ENCODE measurements at places on chromosomes 3 and 15.
A peak's percentile ranks its signal among the peaks of the same experiment; 100 is the strongest.

- peaks cover 10% of the 10 kb centered on the region for H3K27me3 ChIP-seq
- H3K36me3 ChIP-seq: no peaks in the 10 kb centered on the region
- H3K27ac ChIP-seq: no peak overlapping the region
- DNase-seq: no peak
- no peaks in the 10 kb centered on the region for H3K4me1 ChIP-seq
Observed at GRCh38 chr3:194224471-194225417, 88.8 kb downstream of the HES1 start.

- no peaks in the 10 kb centered on the region for H3K4me1 ChIP-seq
- peaks cover 1% of the 10 kb centered on the region for H3K27me3 ChIP-seq
- H3K4me3 ChIP-seq: no peak overlapping the region
- H3K27ac ChIP-seq: no peak overlapping the region
- no peak for DNase-seq
- H3K36me3 ChIP-seq: no peaks in the 10 kb centered on the region
Observed at GRCh38 chr3:142934887-142935269, 28.6 kb downstream of the PAQR9 start.

DNA sequence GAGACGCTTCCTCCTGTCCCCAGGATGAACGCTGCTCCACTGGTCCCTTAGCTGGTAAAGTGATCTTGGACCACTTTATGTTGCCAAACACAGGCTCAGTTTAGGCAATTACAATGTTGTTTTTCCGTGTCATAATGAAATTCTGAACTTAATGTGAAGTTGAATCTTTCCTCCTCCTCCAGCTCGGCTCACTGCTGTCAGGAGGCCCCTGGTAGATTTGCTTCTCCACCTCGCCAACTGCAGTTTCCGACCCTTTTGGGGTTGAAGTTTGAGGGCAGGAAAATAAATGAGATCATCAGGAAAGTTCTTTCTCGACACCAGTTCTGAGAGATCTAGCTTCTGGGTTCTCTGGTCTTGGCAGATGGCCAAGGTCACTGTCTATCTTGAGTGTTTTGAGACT, 27.8 kb downstream of the CFAP161 start:
- DNase-seq: no peak
- no peak overlapping the region for H3K4me3 ChIP-seq
- H3K27ac ChIP-seq: no peak overlapping the region
- no peaks in the 10 kb centered on the region for H3K4me1 ChIP-seq
- H3K27me3 ChIP-seq: peaks cover 2% of the 10 kb centered on the region

DNA sequence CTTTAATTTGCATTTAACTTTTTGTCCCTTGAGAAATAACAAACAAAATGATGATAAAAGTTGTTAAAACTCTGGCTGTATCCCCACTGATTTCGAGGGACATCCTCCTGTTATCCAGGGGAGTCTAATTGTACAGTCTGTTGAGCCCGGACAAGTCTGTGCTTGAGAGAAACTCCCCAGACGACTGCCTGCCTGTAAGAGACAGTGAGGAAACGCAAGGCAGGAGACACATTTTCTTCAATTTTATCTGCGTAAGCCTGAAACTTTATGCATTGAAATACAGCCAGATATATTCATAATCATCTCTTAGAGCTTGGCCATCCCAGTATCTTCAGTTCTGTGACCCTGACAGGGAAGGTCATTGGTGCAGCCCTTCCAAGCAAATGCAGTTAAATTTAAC, 97.7 kb downstream of the ROBO2 start:
- H3K27ac ChIP-seq: no peak overlapping the region
- H3K36me3 ChIP-seq: no peaks in the 10 kb centered on the region
- no peaks in the 10 kb centered on the region for H3K27me3 ChIP-seq

DNA sequence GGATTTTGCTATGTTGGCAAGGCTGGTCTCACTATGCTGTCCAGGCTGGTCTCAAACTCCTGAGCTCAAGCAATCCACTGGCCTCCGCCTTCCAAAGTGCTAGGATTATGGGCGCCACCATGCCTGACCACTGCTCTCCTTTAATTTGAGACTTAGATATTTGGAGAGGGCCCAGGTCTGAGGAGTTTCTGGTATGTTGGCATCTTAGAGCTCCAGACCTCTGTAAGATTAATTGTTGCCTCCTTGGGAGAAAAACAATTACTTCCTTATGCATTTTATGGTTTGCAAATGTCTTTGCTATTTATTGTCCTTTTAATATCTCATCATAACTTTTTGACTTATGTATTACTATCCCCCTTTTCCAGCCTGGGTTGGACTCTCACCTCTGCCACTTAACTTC, 2.9 kb downstream of the ZNF774 start:
- H3K27ac ChIP-seq: no peak overlapping the region
- no peak overlapping the region for H3K4me3 ChIP-seq
- no peak for DNase-seq
- H3K4me1 ChIP-seq: peaks cover 5% of the 10 kb centered on the region
- H3K36me3 ChIP-seq: no peaks in the 10 kb centered on the region
- H3K27me3 ChIP-seq: no peaks in the 10 kb centered on the region

DNA sequence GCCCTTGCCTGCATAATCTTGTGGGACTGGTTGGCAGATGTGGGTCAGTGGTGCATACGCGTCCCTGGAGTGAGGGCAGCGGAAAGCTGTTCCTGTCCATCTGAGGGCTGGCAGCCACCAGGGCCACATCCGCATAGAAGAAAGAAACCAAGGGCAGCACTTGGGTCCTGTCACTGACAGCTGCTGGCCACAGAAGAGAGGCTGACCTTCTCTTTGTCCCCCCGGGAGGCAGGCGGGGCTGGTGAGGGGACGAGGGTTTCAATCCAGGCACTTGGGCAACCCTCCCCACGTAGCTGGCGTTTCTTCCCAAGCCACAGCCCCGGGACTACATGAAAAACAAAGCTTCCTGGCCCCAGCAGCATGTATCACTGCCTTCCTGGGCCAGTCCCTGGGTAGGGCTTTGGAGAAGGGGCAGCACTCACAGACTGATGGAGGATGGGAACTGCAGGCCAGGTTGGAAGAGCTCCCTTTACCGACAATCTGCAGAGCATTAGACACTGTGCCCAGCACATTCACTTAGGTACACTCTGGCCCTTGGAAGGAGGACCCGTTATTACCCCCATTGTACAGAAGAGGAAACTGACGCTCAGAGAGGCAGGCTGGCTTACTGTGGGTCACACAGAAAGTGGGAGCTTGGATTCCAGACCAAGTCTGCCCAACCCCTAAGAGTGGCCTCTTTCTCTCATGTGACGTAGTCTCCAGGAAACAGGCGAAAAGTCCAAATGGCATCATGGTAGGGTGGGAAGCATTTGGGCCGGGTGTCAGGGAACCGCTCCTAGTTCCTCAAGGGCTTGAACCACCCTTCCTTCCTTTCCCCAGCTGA, 78.8 kb upstream of the SLC6A6 start:
- no peaks in the 10 kb centered on the region for H3K36me3 ChIP-seq
- DNase-seq: peak; percentile 8
- H3K4me3 ChIP-seq: no peak overlapping the region

DNA sequence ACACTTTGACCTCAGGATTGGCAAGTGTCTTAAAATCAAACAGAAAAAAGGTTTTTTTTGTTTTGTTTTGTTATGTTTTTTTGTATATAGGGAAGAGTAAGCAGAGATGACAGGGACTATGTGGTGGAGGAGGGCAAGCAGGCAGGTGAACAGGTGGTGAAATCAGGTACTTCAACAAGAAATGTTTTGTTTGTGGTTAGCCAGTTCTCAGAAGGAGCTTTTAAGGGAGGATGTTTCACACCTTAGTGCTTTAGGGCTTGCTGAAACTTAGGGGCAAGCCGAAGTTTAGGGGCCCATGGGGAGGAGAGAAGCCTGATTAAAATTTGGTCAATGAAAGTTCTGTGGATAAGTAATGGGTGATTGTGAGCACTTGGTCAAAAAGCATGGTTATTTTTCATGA, 370.7 kb upstream of the SLCO3A1 start:
- H3K36me3 ChIP-seq: no peaks in the 10 kb centered on the region
- no peak overlapping the region for H3K4me3 ChIP-seq
- H3K27ac ChIP-seq: no peak overlapping the region
- H3K4me1 ChIP-seq: no peaks in the 10 kb centered on the region

GRCh38 chr3:82940124-82940523, 1178.7 kb upstream of the GBE1 start:
- H3K4me1 ChIP-seq: no peaks in the 10 kb centered on the region
- DNase-seq: no peak
- no peak overlapping the region for H3K4me3 ChIP-seq
- no peak overlapping the region for H3K27ac ChIP-seq
- H3K27me3 ChIP-seq: no peaks in the 10 kb centered on the region

GRCh38 chr3:47057212-47057671, 77.8 kb downstream of the NBEAL2 start:
- no peak for DNase-seq
- no peak overlapping the region for H3K27ac ChIP-seq
- H3K4me3 ChIP-seq: no peak overlapping the region
- H3K4me1 ChIP-seq: no peaks in the 10 kb centered on the region

- H3K36me3 ChIP-seq: peaks cover 35% of the 10 kb centered on the region
- no peak overlapping the region for H3K27ac ChIP-seq
- H3K4me3 ChIP-seq: no peak overlapping the region
- DNase-seq: no peak
Observed at GRCh38 chr3:14156201-14156600, 22.2 kb downstream of the XPC start.

- DNase-seq: no peak
- peaks cover 41% of the 10 kb centered on the region for H3K4me1 ChIP-seq
- no peaks in the 10 kb centered on the region for H3K27me3 ChIP-seq
- no peak overlapping the region for H3K27ac ChIP-seq
- no peaks in the 10 kb centered on the region for H3K36me3 ChIP-seq
Observed at GRCh38 chr15:85622221-85622831, 172.4 kb downstream of the KLHL25 start.

- H3K4me1 ChIP-seq: peaks cover 40% of the 10 kb centered on the region
- H3K4me3 ChIP-seq: no peak overlapping the region
- peak overlapping the region; percentile 21 for H3K27ac ChIP-seq
- peaks cover 51% of the 10 kb centered on the region for H3K36me3 ChIP-seq
Observed at GRCh38 chr3:30643763-30644462, 37.5 kb downstream of the TGFBR2 start.

GRCh38 chr15:72368899-72369298, 6.9 kb downstream of the HEXA start:
- H3K36me3 ChIP-seq: no peaks in the 10 kb centered on the region
- no peak for DNase-seq
- no peak overlapping the region for H3K27ac ChIP-seq
- H3K4me3 ChIP-seq: no peak overlapping the region

- no peaks in the 10 kb centered on the region for H3K27me3 ChIP-seq
- DNase-seq: no peak
- H3K36me3 ChIP-seq: peaks cover 38% of the 10 kb centered on the region
- H3K27ac ChIP-seq: no peak overlapping the region
- no peak overlapping the region for H3K4me3 ChIP-seq
Observed at GRCh38 chr3:69193749-69194148, 71.4 kb upstream of the LMOD3 start.

DNA sequence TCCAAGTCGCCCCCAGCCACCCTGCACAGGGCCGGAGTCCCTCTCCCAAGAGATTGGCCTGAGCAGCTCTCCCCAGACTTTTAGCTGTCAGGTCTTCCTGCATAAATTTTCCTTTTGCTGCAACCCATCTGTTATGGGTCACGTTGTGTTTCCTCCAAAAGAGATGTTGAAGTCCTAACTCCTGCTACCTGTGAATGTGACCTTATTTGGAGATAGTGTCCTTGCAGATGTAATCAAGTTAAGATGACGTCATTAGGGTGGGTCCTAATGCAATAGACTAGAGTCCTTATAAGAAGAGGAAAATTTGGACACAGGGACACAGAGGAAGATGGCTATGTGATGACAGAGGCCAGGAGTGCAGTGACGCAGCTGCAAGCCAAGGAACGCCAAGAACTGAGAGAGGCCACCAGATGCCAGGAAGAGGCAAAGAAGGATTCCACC, 13.2 kb upstream of the SLC6A6 start:
- no peak overlapping the region for H3K4me3 ChIP-seq
- H3K27me3 ChIP-seq: no peaks in the 10 kb centered on the region
- no peak overlapping the region for H3K27ac ChIP-seq
- no peaks in the 10 kb centered on the region for H3K4me1 ChIP-seq
- H3K36me3 ChIP-seq: no peaks in the 10 kb centered on the region
- DNase-seq: no peak

- no peak for DNase-seq
- H3K27ac ChIP-seq: no peak overlapping the region
- H3K36me3 ChIP-seq: peaks cover 37% of the 10 kb centered on the region
- no peak overlapping the region for H3K4me3 ChIP-seq
Observed at GRCh38 chr3:48408823-48409281, 21.0 kb downstream of the PLXNB1 start.

GRCh38 chr3:172271386-172271976, 176.8 kb downstream of the GHSR start:
- H3K27me3 ChIP-seq: no peaks in the 10 kb centered on the region
- no peak for DNase-seq
- peaks cover 19% of the 10 kb centered on the region for H3K36me3 ChIP-seq
- no peak overlapping the region for H3K27ac ChIP-seq
- no peaks in the 10 kb centered on the region for H3K4me1 ChIP-seq

DNA sequence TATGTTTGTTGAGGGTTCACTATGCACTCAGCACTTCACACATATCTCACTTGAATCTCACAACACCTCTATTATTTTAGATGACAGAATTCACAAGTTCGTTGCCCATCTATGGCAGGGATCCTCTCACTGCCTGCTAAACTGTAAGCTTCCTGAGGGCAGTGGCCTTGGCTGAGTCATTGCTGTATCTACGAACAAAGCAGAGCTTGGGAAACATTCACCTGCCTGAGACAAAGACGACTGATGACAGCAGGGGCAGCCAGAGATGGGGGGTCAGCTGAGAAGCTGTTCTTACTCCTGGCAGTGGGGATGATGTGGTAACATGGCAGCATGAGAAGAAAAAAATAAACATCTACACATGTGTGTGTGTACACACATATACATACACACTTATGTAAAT, 125.5 kb upstream of the NMNAT3 start:
- no peak for DNase-seq
- H3K27me3 ChIP-seq: no peaks in the 10 kb centered on the region
- H3K4me1 ChIP-seq: no peaks in the 10 kb centered on the region
- no peak overlapping the region for H3K4me3 ChIP-seq
- H3K27ac ChIP-seq: no peak overlapping the region

GRCh38 chr3:126476166-126477060, 722 bp upstream of the ZXDC start:
- peaks cover 33% of the 10 kb centered on the region for H3K4me1 ChIP-seq
- peak overlapping the region; percentile 65 for H3K4me3 ChIP-seq
- peak; percentile 62 for DNase-seq
- peak overlapping the region; percentile 53 for H3K27ac ChIP-seq

DNA sequence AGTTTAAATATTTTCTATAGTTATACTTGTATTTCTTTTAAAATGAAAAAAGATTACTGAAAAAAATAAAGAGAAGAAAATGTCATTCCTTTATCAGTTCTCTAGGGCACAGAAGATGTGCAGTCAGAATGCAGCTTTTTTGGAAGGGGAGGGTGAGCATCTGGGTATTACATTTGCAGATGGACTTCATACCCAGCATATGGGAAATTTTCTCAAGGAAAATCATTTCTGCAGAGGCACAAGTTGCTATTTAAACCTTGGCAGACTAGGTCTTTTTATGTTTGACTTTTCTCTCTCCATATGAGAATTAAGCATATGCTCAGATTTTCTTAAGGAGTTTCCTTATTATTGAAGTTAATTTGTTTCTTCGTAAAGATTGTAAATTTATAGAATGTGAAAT, 39.5 kb upstream of the ZNF385D start:
- no peak overlapping the region for H3K4me3 ChIP-seq
- no peaks in the 10 kb centered on the region for H3K36me3 ChIP-seq
- no peak overlapping the region for H3K27ac ChIP-seq
- H3K4me1 ChIP-seq: peaks cover 2% of the 10 kb centered on the region

- H3K4me3 ChIP-seq: no peak overlapping the region
- no peaks in the 10 kb centered on the region for H3K36me3 ChIP-seq
- H3K27ac ChIP-seq: no peak overlapping the region
- H3K27me3 ChIP-seq: no peaks in the 10 kb centered on the region
- no peaks in the 10 kb centered on the region for H3K4me1 ChIP-seq
- DNase-seq: no peak
Observed at GRCh38 chr3:169405076-169405475, 258.4 kb downstream of the MECOM start.

Measured in endothelial cell of umbilical vein (primary cell).